Stimulated activated CD8-positive, alpha-beta memory T cell treated with anti-CD3 and anti-CD28 coated beads, Interleukin-15, amount 100 ng/mL, for 4 hours (primary cell): ENCODE measurements at places on chromosomes 4 and X.

DNA sequence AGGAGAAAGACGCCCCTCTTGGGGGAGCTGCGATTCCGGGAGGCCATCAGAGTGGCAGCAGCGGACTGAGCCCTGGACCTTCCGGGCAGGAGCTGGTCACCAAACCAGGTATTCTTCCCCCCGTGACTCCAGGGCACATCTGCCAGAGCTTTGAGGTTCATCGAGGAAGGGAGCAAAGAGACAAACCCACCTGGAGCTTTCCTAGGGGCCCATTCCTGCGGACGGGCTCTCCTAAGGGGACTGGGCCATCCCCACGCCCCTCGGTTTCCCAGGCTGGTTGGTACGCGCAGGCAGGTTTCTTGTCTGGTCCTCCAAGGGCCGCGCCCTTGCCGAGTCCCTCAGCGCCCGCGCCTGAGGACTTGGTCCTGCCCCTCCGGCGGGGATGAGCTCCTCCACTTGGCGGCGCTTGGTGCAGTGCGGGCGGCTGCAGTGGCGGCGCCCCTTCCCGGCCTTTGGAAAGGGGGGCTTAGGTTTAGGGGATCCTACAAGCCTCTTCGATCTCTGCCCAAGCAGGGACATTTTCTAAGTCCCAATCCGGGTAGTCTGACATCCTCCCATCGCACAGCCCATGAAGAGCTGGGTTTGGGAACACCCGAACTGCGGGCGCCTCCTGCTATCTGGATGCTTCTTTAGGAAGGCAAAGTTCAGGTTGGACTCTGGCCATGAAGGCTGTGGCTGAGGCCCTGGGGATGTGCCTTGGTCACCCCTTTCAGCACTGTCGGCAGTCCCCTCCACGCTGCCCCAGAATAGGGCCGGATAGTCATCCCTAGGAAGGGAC is 538 bp downstream of the STBD1 start:
- no peak for DNase-seq

DNA sequence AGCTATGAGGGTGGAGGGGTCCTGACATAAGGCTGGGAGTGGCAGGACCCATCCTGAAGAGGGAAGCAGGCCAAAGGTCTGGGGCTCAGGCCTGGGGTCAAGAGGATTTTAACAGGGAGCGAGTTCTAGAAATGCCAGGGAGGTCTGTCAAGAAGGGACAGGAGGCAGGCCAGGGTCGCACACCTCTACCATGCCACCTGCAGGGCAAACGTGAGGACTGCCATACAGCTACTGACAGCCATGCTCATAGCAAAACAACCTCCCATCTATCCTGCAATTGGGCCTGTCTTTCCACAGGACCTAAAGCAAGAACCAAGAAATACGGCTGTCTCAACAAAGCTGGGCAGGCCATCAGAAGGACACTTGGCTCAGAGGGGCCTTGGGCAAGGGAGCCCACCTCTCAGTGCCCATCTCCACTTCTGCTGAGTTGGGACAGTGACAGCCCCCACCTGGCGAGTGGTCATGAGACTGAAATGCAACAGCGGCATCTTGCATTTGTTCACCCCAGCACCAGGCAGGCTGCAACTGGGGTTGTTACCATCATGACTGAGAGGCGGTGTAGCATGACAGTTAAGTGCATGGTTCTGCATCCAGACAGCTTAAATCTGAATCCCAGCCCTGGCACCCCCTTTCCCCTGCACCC is 92.7 kb downstream of the WFS1 start:
- DNase-seq, result no peak

GRCh38 chr4:123553279-123553678 is 156.7 kb downstream of the SPRY1 start:
- DNase-seq, result no peak

DNA sequence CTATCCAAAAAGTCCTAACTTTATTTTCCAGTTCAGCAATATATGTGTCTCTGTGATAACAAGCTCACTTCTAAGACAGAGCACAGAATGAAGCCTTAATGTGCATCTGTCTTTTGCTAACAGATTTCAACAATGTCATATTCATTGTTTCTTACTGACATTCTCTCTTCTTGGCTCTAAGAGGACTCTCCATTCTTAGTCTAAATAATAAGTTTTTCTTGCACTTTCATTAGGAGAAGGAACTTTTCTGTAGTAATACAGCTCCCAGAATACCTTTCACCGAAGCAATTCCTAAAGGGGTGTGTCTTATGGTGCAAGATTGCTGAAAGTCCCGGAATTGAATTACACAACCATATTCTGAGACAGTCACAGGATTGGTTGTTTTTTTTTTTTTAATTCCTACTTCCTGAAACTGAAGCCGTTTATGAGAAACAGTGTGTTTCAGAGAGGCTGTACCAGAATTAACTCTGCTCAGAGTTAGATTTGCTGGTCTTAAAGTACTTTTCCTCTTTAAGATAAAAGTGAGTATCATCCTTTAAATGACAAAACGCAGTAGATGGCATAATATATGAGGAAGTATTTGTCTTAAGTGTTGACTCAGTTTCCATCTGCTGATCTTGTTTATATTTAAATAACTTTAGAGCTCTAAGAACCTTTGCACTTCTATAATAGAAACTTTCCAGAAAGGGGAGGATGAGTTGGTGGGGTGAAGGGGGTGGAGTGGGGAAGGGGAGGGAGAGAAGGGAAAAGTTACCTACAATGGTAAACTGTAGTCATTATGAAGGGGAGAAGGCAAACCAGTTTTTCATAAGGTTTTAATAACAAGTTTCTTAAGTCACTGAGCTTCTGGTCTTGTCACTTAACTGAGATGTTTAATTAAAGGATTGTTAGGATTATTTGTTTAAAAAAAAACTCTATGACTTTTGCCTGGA is at the start of gene ALPK1:
ALPK1 (plus strand) TSS at position 421 of the 932 bp plus-strand sequence.
- no peak for DNase-seq

DNA sequence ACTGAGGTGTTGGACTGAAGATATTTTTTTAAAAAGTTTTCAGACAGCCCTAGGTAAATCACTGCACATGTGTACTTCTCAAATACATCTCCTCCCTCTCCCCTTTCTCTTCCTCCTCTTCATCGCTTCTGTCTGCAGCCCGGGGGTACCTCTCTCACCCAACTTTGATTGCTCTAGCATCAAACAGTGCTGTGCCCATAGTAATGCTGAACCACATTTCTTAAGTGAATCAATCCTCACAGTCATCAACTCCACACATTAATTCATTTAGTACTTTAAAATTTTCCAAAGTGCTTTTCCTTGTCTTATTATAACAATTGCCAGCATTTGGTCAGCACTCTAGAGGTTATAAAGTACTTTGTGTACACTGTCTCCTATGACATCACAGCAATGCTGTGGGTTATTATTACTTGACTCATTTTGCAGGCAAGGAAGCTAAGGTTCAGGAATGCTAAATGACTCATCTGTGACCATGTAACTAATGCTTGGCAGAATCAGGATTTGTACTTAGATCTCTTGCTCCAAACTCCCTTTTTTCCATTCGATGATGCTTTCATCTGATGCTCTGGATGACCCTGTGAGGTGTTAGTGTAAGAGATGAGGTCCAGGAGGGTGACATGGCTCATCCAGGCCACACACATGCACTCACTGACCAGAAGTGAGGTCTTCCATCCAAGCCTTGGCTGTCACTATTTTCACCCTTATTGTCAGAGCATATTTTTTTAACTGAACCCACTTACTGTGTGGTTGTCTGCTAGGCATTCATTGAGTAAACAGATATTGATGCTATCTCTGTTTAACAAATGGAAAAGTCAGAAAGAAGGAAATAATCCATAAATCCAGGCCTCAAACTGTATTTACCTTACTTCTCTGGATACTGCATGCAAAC is 58.8 kb downstream of the RHOH start:
- DNase-seq, result no peak
